ENCODE measurements at places on chromosomes 16 and 17. TPM values are rescaled to one million over a fixed set of nuclear protein-coding genes. Genes with fewer than 3 reads are reported as not detected.

DNA sequence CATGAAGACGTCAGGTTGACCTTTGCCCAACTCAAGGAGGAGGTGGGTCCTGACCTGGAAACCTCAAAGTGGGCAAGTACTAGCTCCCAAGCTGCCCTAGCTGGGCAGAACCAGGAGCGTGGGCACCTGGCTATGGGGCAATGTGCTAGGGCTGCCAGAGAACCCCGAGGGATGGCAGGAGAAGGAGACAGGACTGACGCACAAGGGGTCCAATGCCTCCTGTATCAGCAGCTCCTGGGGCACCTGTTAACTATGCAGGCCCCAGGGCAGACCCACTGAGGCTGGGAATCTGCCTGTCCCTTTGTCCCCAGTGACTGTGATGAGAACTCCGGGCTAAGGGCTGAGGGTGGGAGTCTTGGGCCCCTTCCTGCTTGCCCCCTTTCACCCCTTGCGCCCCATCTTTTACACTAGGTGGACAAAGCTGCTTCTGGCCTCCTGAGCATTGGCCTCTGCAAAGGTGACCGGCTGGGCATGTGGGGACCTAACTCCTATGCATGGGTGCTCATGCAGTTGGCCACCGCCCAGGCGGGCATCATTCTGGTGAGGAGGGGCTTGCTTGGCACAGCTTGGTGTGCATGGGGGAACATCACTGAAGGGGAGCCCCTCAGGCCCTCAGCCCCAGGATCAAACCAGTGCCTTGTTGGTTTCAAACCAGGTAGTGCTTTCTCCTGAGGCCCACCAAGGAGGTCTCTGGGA is 7.7 kb downstream of the CHAD start:
- DNase-seq = no peak

- DNase-seq = peak; percentile 91
Measured at GRCh38 chr17:56141046-56141839, 12.0 kb upstream of the ANKFN1 start.

DNA sequence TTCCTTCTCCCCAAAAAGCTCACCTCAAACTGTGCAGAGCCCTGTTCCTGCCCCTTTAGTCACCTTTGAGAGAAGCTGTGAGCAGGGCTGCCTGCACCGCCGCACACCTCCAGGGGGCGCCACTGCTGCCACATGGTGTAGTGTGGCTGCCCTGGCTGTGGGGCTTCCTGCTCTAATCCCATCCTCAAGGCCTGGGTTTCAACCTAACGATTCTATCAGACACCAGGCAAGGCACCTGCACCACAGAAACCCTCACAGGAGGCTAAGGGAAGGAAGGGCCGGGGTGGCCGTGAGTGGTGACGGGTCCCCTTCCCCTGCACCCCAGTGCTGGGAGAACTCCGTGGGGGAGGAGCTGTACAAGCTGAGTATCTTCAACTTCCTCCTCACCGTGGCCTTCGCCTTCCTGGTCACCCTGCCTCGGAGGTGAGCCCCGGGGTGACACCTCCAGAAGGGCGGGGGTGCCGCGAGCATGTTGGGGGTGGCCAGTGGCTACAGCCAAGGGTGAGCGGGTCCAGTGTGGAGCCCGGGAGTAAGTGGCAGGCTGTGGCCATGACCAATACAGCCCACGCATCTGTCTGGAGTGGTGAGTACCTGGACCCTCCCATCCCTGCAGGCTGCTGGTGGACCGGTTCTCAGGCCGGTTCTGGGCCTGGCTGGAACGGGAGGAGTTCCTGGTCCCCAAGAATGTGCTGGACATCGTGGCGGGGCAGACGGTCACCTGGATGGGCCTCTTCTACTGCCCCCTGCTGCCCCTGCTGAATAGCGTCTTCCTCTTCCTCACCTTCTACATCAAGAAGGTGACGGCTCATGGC is 7.0 kb downstream of the TMC8 start:
- no peak for DNase-seq

DNA sequence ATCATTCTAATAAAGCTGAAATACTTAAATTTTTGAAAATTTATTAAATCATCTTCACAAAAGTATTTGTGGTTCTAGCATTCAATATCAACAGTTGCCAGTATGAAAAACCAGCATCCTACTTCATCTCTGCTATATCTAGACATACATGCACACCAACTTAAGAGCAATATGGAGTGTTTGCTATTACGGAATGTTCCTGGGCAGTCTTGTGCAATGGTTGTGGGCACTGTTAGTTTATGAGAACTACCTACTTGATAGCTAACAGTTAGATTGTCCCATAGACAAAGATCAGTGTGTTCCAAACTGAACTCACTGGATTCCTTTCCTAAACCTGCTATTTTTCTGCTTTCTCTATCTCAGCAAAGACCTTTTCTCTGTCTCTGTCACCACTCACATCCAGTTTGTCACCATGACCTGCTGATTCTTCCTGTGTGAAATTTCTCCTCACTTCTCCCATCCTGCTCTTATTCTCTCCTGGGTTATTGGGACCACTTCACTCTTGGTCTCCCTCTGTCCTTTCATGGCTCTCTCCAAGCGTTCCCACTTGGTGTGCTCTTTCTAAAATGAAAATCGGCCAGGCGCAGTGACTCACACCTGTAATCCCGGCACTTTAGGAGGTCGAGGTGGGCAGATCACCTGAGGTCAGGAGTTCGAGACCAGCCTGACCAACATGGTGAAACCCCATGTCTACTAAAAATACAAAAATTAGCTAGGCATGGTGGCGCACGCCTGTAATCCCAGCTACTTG is 27.7 kb downstream of the CNTROB start:
- no peak for DNase-seq

DNA sequence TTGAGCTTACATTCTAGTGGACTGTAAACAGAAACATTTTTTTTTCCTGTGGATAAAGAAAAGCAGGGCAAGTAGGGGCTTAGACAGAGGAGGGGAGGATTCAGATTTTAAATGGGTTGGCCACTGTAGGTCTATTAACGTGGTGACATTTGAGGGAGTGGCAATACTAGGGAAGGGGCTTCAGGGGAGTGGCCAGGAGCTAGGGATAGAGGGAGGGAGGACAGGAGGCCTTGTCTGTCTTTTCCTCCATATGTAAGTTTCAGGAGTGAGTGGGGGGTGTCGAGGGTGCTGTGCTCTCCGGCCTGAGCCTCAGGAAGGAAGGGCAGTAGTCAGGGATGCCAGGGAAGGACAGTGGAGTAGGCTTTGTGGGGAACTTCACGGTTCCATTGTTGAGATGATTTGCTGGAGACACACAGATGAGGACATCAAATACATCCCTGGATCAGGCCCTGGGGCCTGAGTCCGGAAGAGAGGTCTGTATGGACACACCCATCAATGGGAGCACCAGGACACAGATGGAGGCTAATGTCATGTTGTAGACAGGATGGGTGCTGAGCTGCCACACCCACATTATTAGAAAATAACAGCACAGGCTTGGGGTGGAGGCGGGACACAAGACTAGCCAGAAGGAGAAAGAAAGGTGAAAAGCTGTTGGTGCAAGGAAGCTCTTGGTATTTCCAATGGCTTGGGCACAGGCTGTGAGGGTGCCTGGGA is 6.5 kb upstream of the HBM start:
- no peak for DNase-seq

GRCh38 chr16:10362077-10362863 is 23.6 kb upstream of the ATF7IP2 start:
- peak; percentile 16 for DNase-seq

DNA sequence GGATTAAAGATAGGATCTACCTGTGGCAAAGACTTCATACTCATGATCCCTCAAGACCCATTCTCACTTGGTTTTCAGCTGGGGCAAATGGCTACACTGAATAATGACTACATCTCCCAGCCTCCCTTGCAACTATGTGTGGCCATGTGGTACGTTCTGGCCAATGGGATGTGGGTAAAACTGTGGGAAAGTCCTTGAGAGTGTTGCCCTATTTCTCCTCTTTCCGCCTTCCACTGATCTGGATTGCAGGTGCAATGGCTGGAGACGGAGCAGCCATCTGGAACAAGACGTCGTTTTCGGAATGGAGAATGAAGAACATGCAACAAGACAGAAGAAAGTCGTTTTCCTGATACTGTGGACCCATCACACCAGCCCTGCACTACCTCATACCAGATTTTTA is 48.5 kb downstream of the HAPSTR1 start:
- DNase-seq = no peak

- DNase-seq = no peak
Measured at GRCh38 chr16:46976550-46976949, 3.1 kb upstream of the DNAJA2 start.

- no peak for DNase-seq
Measured at GRCh38 chr17:73888862-73889261, 244.6 kb upstream of the SDK2 start.

The AOC2 gene
- total RNA-seq = 5.0 TPM

The CD68 gene
- 4.4 TPM for total RNA-seq

The SAMD14 gene
- total RNA-seq = 10.8 TPM

The IFT20 gene
- 70.4 TPM for total RNA-seq

The ACSM2B gene
- not detected for total RNA-seq

The TAOK2 gene
- 55.2 TPM for total RNA-seq
